ENCODE measurements at places on chromosomes 12 and 14. TPM values are rescaled to one million over a fixed set of nuclear protein-coding genes. Genes with fewer than 3 reads are reported as not detected.
A peak's percentile ranks its signal among the peaks of the same experiment; 100 is the strongest.

- no peak for DNase-seq
Observed at GRCh38 chr12:32039917-32040575, 66.6 kb upstream of the BICD1 start.

GRCh38 chr12:76864791-76865400, 13.9 kb downstream of the CSRP2 start:
- no peak for DNase-seq

DNA sequence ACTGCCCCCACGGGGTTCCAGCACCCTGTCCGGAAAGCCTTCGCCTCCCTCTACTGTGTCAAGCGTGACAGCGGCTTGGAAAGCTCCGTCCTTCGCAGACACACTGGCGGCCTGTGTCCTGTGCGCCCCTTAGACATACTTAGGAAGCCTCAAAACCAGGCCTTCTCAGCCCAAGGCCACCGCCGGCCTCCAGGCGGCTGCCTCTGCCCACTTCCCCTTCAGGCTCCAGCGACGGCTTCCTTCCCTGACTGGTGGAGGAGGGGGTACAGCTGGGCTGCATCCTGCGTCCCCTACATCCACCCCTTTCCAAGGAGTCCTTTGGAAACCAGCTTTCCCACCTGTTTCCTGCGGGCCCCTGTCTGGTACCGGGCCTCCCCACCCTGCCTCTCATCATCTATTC, 2.5 kb upstream of the CACNA2D4 start:
- DNase-seq, result no peak

The KLRG1 gene
- 2.4 TPM for polyA plus RNA-seq

- DNase-seq, result no peak
Observed at GRCh38 chr14:54976316-54976715, 50.6 kb downstream of the WDHD1 start.

DNA sequence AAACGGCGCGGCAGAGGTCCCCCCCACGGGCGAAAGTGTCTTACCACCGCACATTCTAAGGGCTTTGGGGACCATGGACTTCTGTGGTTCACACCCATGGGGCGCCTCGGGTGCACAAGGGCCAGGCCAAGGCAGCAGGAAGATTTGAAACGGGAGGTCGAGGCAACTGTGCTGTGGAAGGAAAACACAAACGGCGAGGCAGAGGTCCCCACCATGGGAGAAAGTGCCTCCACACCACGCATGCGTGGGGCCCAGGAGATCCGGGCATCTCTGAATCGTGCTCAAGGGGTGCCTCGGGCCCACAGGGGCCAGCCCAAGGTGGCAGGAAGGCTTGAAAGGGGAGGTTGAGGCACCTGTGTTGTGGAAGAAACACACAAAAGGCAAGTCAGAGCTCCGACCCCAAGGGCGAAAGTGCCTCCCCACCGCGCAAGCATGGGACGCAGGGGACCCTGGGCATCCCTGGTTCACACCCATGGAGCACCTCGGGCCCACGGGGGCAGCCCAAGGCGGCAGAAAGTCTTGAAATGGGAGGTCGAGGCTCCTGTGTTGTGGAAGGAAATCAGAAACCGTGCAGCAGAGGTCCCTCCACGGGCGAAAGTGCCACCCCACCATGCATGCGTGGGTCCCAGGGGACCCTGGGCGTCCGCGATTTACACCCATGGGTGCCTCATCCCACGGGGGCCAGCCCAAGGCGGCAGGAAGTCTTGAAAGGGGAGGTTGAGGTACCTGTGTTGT, 371.0 kb downstream of the ALG10 start:
- DNase-seq, result no peak

- DNase-seq, result no peak
Observed at GRCh38 chr12:57927086-57927485, 14.3 kb upstream of the ATP23 start.

The ARID4A gene
- 19.4 TPM for polyA plus RNA-seq

DNA sequence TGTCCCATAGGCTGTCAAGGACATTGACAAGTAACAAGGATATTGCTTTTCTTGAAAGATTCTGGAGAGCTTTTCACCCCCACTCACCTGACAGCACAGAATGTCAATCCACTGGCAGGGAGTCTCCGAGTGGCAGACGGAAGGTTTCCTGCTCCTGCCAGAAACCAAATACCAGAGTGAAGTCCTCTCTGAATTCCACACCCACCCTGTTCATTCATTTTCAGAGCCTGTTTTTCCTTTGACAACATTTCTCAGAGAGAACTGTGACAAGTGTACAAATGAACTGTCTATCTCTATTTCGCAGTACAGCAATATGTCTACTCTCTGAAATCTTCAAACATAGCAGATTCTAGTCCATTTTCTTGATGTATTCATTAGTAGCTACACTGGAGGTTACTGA, 26.2 kb upstream of the BICD1 start:
- no peak for DNase-seq

DNA sequence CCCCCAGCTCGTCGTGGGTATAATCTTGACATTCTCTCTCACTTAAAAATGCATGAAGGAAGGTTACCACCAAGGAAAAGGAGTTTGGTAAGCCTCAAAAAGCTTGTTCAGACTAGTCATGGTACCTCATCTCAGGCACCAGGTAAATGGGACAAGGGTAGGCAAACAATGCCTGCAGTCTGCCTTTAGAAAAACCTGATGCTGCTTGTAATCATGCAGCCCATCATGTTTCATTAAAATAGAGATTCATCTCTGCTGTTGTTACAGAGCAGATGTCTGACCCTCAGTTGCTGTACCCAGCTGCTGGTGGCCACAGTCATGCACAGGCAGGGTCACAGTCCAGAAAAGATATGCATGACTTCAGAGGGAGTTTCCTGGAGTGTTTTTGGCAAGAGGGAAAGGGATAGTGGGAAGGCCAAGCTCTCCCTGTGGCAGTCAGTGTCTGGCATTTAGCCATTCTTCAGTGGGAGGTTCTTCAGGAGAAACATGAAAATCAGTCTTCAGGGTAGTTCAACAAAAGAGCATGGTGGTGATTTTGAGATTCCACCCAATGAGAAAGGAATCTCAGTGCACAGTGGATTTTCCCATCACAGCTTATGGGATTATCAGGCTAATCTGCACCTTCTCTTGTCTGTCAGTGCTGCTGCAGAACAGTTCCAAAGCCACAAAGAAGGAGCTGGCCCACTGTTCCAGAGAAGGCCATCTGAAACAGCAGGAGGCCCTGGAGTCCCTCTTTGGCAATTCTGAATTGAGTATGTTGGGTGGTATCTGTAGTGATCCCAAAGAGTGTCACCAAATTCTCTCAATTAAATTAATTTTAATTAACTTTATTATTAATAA, 202.7 kb upstream of the FRMD6 start:
- no peak for DNase-seq

DNA sequence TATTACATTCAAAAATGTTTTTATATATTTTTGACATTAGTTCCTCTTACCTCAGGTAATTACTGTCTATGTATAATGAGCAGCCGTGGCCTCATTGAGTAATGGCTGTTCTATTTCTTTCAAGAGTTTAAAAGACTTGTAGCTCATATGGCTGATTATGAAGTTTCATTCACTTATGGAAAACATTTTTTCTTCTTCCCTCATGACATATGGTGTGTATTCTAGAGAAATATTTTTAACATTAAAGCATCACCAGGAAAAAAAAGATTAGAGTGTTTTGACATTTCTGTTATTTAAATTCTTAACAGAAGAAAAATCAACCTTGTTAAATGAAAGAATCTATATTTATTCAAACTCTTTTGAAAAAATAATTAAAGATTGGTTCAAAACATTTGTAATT, 422.4 kb downstream of the TMEM117 start:
- DNase-seq, result no peak

GRCh38 chr12:33828326-33828725, 194.0 kb upstream of the ALG10 start:
- DNase-seq, result no peak

- no peak for DNase-seq
Observed at GRCh38 chr14:68770553-68771286, 22.1 kb downstream of the ZFP36L1 start.

DNA sequence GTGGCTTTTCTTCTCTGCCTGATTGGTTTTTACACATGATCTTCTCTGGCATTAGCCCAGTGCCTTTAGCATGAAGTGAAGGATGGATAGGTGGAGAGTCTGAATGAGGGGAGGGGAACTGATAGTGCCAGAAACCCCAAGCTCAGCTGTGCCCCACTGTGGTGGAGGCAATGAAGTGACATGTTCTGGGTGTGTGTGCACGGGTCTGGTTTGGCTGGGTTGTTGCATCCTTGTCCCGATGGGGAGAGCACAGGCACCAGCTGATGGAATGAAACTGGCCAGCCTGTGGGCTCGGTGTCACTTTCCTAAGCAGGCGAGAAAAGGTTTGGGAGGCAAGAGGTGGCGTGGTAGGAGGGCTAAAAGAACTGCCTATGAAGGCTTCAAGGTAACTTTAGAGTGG, 65.3 kb downstream of the CACNA1C start:
- no peak for DNase-seq

The GLIPR1L2 gene
- 1.3 TPM for polyA plus RNA-seq

DNA sequence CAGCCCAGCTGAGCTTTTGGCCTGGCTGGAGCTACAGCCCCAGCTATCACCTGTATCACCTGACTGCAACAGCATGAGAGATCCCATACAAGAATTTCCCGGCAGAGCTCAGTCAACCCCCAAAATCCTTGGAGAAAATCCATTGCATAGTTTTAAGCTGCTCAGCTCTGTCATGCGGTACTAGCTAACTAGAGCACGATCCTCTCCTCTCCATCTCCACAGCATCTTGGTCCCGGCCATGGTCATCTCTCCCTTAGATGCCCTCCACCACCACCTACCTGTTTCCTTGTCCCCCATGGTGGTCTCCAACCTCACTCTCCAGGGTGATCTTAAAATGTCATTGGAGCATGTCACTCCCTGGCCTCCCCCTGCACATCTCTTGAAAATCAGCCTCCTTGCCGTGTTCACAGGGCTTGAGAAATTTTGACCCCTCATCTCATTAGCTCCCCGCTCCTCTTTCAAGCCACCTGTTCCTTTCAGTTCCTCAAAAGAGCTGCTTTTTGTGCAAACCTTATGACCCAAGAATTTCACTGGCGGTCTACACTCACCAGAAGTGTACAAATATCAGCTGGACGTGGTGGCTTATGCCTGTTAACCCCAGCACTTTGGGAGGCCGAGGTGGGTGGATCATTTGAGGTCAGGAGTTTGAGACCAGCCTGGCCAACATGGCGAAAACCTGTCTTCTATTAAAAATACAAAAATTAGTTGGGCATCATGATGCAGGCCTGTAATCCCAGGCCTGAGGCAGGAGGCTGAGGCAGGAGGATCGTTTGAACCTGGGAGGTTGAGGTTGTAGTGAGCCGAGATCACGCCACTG, 8.1 kb upstream of the CLMN start:
- no peak for DNase-seq

DNA sequence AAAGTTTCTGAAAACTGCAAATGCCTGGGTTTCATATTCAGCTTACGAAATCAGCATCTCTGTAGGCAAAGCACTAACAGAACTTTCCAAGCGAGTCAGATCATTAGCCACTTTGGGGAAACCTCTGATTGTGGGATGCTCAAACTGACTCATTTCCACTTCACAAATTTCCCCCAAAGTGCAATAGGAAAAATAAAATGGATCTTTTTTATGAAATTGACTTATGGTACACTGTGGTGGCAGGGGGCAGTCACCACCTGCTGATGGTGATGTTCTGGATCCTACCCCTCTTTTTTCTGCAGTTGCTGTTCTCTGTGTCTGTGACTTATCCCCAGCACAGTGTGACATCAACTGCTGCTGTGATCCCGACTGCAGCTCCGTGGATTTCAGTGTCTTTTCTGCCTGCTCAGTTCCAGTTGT, 5.6 kb downstream of the TCTN1 start:
- no peak for DNase-seq

The PRB2 gene
- polyA plus RNA-seq, result 0.28 TPM

- no peak for DNase-seq
Observed at GRCh38 chr14:102057480-102058114, 29.2 kb downstream of the HSP90AA1 start.

- no peak for DNase-seq
Observed at GRCh38 chr12:31466768-31467167, 124.2 kb downstream of the DENND5B start.

GRCh38 chr12:97200181-97200580, 262.4 kb upstream of the RMST start:
- no peak for DNase-seq

- no peak for DNase-seq
Observed at GRCh38 chr12:53328043-53328435, 6.6 kb upstream of the AAAS start.

GRCh38 chr12:106064721-106065021, 74.1 kb downstream of the NUAK1 start:
- no peak for DNase-seq

The LBHD2 gene
- polyA plus RNA-seq, result not detected

- no peak for DNase-seq
Observed at GRCh38 chr14:100436745-100437406, 113.7 kb downstream of the SLC25A47 start.

- DNase-seq, result no peak
Observed at GRCh38 chr12:24770821-24771220, 178.1 kb downstream of the BCAT1 start.

GRCh38 chr12:132662901-132663755, 24.0 kb downstream of the POLE start:
- DNase-seq, result no peak

The RFX4 gene
- polyA plus RNA-seq, result 0.13 TPM

The ZNF385A gene
- polyA plus RNA-seq, result 4.7 TPM

- no peak for DNase-seq
Observed at GRCh38 chr12:41507286-41507685, 319.2 kb downstream of the PDZRN4 start.

DNA sequence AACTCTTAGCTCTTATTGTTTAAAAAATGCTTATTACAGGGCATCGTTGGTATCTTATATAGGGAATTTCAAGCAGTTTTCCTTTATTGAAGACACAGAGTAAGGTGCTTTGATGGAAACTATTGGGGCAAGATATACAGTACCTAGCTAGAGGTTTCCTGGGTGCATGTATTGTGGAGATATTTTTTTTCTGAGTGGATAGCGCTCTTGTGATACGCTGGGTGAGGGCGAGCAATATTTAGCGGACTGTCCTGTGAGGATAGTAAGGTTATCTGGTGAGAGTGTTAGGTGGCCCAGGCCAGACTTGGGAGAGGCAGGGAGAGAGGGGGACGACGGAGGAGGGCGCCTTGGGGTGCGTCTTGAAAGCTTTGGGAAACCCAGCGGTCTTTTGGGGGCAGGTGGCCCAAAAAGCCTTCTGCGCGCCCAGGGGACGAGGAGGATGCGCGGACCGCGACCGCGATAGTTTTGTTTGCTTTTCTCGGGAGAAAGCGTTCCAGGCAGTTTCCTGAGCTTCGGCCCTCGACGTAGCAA, 596 bp upstream of the BICD1 start:
- peak; percentile 14 for DNase-seq
